A549 treated with RU486 at 1 μM for 4 hours (cell line): ENCODE measurements at places on chromosomes 1 and 21. TPM values are rescaled to one million over a fixed set of nuclear protein-coding genes. Genes with fewer than 3 reads are reported as not detected.

The TOR1AIP2 gene
- total RNA-seq = 14.4 to 19.9 TPM (median 18.0 TPM) in 5 replicates

The SPRR1A gene
- total RNA-seq = not detected in 5 replicates

The CYP4A22 gene
- not detected in 5 replicates for total RNA-seq

The PDC gene
- not detected in 5 replicates for total RNA-seq

The FOXD2 gene
- 0.37 to 0.60 TPM (median 0.43 TPM) in 5 replicates for total RNA-seq

The KCNJ15 gene
- total RNA-seq = 0.05 to 0.22 TPM (median 0.08 TPM) in 5 replicates

The AMIGO1 gene
- total RNA-seq = 1.1 to 1.4 TPM (median 1.2 TPM) in 5 replicates

The LCE1F gene
- total RNA-seq = not detected in 5 replicates
